ENCODE measurements at places on chromosomes 4 and X. TPM values are rescaled to one million over a fixed set of nuclear protein-coding genes. Genes with fewer than 3 reads are reported as not detected.

DNA sequence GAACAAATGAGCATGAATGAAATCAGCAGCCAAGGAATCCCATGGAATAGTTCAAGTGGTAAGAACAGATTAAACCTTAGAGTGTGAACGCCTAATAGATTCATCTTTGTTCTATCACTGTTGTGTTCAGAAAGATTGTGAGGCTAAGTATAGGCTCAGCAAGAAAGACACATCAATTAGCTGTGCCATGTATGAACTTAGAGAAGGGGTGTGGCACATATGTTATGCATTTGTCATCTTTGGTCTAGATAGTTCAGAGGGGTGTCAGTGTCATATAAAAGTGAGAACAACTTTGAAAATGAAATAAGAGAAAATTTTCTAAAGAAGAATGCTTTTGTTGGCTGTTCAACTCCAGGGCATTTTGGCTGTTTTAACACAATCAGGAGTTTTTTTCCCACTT lies 9.4 kb downstream of the DAPP1 start:
- no peak for DNase-seq

DNA sequence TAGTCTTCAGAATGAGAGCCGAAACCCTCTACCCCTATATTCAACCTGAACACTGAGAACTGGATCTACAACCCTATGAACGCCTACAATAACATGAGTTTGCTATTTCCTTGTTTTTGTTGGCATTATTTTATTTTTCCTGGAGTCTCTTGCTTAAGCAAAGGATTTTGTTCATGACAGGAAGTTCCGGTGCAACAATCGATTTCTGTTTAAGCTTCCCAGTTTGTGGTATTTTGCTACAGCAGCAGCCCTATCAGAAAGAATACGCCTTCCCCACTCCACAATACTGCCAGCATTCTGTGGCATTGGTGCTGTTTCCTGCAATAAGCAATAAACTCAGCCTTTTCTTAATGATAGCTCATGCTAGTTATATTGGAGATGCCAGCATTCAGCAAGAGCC lies 60.9 kb downstream of the NPY5R start:
- no peak for DNase-seq

DNA sequence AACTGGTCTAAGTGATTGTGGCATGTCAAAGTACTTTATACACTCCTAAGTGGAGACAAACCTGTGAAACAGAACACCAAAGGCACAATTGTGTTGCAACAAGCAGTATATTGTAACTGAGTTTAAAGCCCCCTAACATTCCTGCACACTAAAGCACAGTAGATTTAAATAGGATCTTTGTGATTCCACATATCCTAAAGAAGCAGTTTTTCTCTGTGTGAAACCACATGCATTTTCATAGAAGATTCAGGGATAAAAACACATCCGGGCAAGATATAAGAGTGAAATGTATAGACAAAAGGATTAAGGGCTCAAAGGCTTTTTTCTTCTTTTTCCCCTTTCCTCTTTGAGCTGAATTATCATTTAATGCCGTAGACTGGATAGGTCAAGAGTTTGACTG lies 82.2 kb downstream of the ANK2 start:
- no peak for DNase-seq

TMSB15A gene
- polyA plus RNA-seq = 9.8 TPM

DNA sequence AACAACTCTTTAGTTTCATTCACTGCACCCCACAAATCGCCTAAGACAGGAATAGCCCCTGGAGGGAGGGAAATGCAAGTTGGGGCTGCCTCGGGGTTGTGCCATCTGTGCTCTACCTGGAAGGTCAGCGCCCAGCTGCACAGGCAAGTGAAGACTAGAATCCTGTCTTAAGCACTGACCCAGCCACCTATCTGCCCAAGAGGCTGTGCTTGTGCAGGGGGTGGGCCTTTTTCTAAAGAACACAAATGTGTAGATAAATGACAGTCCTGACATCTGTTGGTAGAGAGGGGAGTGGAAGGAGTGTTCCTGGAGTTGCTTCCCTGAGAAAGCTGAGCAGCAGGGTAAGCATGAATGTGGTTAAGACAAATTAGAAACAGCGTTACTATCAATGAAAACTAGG lies 15.7 kb downstream of the ZNF518B start:
- no peak for DNase-seq

Data from forelimb muscle (tissue), 1 donor.